Cerebellum (tissue), 4 donors: ENCODE measurements at places on chromosomes 12 and 14.
A peak's percentile ranks its signal among the peaks of the same experiment; 100 is the strongest.

- no peak for DNase-seq
Measured at GRCh38 chr12:92010853-92011701, 134.6 kb downstream of the BTG1 start.

- DNase-seq = no peak
Measured at GRCh38 chr14:95355422-95355821, 35.7 kb upstream of the CLMN start.

GRCh38 chr12:57815177-57816000 is 3.1 kb downstream of the AVIL start:
- DNase-seq = peak; percentile 55

GRCh38 chr12:81798294-81798693 is 39.1 kb upstream of the PPFIA2 start:
- no peak for DNase-seq

GRCh38 chr12:29054858-29055663 is 94.0 kb upstream of the FAR2 start:
- peak; percentile 30 for DNase-seq

- DNase-seq = no peak
Measured at GRCh38 chr14:89422181-89422951, 5.3 kb upstream of the FOXN3 start.
